ENCODE measurements at places on chromosomes 6 and 20.

DNA sequence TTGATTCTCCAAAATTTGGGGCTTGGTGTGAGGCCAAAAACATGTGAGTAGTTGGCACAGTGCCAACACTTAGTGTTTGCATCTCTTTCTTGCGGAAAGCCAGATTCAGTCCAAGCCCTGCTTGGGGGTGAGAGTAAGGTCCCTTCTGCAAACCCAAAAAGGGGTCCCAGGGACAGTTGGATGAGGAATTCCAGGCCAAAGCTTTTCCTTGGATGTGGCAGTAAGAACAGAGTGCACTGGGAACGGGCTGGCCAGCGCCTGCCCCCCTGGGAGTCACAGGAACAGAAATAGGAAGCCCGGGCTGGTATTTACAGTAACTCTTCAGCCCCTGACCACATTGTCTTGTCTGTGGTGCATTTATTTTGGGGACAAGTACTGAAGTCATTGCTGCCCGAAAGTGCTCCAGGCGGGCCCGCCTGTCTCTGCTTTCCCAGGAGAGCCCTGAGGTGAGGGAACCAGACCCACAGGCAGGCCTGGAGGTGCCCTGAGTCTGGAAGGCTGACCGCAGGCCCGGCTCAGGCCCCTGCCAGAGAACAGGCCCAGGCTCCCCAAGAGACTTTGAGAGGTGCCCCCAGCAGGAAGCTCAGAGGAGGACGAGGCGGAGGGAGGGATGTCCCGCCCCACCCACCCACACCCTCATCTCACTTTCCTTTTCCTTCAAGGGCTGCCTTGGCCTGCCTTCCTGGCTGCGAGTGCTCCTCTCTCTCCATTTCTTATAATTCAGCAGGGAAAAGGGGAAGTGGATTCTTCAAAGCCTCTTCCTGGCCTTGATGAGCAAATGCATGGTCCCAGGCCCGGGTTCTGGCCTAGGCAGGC, 218.4 kb downstream of the MAFB start:
- DNase-seq, result no peak
- no peak overlapping the region for H3K4me3 ChIP-seq
- H3K4me1 ChIP-seq, result no peaks in the 10 kb centered on the region
- no peaks in the 10 kb centered on the region for H3K36me3 ChIP-seq
- H3K27ac ChIP-seq, result no peak overlapping the region

DNA sequence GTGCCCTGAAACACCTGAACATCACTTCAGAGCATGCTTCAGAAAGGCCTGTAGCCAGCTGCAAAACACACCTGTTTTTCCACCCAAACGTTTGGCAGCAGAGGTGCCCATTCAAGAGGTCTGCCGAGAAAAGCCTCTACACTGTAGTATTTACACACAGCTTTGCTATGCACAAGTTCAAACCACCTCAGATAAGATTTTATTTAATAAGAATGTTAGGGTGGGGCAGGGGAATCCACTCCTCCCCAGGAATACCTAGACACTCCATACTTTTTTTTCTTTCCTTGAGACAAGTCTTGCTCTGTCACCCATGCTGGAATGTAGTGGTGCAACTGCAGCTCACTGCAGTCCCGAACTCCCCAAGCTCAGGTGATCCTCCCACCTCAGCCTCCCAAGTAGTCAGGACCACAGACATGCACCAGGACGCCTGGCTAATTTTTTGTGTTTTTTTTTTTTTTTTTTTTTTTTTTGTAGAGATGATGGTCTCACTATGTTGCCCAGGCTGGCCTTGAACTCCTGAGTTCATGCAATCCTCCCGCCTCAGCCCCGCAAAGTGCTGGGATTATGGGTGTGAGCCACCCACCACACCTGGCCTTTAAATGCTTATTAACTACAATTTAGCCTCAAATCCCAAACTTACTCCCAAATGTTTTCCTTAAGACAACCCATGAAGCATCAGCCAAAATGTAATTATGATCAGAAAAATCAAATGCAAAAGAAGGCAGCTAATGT, 9.7 kb downstream of the MRPL14 start:
- H3K4me1 ChIP-seq, result peaks cover 25% of the 10 kb centered on the region
- H3K36me3 ChIP-seq, result peaks cover 35% of the 10 kb centered on the region
- no peaks in the 10 kb centered on the region for H3K27me3 ChIP-seq
- peak overlapping the region; percentile 1 for H3K27ac ChIP-seq
- DNase-seq, result no peak

- no peak for DNase-seq
- H3K27me3 ChIP-seq, result peaks cover 14% of the 10 kb centered on the region
- no peak overlapping the region for H3K27ac ChIP-seq
- no peaks in the 10 kb centered on the region for H3K36me3 ChIP-seq
These were observed 89.1 kb upstream of the PHACTR3 start for GRCh38 chr20:59515013-59515905.

DNA sequence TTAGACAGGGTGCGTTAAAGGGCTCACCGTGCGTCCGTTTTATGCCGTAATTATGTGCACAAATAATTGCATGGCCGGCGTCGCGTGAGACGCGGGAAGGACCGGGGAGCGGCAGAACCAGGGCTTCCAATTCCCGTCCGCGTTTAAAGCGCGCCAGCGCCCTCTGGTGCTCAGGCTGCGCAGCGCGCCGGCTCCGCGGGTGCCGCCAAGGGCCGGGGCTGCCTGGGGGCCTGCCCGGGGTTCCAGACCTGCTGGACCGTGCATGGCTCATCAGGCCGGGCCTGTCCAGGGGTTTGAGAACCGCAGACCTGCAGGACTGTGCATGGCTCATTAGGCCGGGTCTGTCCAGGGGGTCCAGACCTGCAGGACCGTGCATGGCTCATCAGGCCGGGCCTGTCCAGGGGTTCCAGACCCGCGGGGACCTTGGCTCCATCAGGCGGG, 369.0 kb downstream of the THBS2 start:
- peak overlapping the region; percentile 41 for H3K4me3 ChIP-seq
- peak; percentile 61 for DNase-seq
- H3K27me3 ChIP-seq, result peaks cover 2% of the 10 kb centered on the region
- H3K4me1 ChIP-seq, result no peaks in the 10 kb centered on the region
- H3K27ac ChIP-seq, result no peak overlapping the region
- no peaks in the 10 kb centered on the region for H3K36me3 ChIP-seq
